ENCODE measurements at places on chromosomes 4 and X.

GRCh38 chr4:165784672-165785071 lies 88.4 kb upstream of the TLL1 start:
- DNase-seq = no peak

DNA sequence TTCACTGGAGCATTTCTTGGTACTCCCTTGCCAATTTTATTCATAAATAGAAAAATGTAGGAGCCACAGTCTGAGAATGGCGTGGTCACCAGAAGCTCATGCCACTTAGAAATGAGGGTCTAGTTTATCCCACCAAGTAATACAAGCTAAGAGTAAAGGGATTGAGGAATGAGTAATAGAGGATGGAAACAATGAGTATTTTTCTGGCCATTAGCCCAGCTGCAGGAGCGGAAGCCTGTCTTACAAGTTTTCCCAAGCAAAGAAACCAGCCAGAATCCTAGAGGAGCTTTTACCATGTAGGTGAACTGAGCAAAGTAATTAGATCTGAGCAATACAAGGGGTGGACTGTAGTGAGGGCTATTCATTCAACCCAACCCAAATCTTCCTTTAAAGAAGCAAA lies 160.7 kb upstream of the NPY2R start:
- no peak for DNase-seq

DNA sequence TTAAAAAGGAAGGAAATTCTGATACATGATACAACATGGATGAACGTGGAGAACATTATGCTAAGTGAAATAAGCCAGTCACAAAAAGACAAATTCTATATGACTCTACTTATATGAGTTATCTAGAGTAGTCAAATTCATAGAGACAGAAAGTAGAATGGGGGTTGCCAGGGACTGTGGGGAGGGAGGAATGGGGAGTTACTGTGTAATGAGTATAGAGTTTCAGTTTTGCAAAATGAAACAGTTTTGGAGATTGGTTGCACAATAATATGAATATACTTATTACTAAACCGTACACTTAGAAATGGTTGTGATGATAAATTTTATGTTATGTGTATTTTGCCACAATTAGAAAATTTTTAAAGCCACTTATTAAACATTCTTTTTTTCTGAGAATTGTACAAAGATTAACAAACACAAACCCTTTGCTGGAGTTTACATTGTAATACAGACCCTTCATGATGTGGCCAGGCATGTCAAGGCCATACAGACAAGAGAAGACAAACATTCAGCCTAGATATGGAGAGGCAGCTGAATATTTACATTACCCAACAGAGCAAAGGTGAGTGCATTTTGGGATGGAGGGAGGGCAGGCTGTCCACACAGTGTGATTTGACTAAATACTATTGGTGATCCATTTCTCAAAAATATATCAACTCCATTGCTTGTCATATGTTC lies 21.2 kb upstream of the GPC3 start:
- no peak for DNase-seq

DNA sequence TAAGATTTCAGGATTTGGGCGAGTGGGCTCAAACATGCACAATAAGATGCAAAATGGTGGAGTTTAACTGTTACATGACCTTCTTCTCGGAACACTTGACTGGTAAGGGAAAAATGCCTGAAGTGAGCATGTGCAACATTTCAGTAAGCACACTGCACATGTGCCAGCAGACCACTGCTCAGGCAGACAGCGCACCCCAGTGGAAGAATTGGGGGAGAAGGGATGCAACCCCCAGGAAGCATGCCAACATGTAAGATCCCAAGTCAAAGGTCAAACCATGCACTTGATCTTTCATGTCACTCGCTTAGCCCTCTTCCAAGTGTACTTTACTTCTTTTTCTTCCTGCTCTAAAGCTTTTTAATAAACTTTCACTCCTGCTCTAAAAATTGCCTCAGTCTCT lies 256.3 kb downstream of the CENPC start:
- no peak for DNase-seq

DNA sequence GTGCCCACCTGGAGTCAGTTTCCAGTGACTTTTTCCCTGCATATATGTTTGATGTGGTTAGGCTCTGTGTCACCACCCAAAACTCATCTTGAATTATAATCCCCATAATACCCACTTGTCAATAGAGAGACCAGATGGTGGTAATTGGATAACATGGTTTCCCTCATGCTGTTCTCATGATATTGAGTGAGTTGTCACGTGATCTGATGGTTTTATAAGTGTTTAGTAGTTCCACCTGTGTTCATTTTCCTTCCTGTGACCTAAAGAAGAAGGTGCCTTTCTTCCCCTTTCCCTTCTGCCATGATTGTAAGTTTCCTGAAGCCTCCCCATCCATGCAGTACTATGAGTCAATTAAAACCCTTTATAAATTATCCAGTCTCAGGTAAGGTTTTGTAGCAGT lies 740.9 kb downstream of the ARAP2 start:
- no peak for DNase-seq

DNA sequence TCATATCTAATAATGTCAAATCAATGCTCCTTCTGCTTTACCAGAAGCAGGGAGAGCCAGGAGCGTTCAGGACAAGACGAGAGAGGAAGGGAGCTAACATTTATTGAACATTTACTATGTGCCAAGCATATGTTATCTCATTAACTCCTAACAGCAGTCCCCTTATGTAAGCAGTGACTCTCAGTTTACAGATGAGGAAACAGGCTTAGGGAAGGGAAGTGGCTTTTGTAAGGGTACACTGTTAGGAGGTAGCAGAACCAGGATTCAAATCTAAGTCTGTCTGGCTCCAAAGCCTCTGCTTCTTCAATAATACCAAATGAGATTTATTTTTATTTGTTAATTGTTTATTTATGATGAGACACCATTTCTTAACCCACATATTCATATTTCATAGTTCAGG lies 2.6 kb upstream of the STARD8 start:
- no peak for DNase-seq

DNA sequence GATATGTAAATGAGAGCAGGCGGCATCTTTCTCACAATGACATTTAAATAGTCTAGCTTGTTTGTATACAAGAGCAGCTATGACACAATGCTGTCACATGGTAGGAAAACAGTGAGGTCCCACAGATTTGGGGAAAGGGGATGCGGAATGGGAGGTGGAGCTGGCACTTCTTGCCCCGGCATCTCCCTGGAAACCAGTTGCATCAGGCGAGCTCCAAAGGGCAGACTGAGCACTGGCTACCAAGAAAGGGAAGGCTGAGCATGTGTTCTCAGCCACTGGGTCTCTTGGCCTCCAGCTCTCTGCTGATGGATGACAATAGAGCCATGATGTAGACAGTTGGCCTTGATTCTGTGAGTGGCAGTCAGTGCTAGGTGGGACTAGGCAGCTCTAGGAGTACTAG lies 109.0 kb downstream of the UCHL1 start:
- no peak for DNase-seq

- DNase-seq = no peak
Observed at GRCh38 chrX:154986826-154987575, 35.5 kb downstream of the F8 start.

DNA sequence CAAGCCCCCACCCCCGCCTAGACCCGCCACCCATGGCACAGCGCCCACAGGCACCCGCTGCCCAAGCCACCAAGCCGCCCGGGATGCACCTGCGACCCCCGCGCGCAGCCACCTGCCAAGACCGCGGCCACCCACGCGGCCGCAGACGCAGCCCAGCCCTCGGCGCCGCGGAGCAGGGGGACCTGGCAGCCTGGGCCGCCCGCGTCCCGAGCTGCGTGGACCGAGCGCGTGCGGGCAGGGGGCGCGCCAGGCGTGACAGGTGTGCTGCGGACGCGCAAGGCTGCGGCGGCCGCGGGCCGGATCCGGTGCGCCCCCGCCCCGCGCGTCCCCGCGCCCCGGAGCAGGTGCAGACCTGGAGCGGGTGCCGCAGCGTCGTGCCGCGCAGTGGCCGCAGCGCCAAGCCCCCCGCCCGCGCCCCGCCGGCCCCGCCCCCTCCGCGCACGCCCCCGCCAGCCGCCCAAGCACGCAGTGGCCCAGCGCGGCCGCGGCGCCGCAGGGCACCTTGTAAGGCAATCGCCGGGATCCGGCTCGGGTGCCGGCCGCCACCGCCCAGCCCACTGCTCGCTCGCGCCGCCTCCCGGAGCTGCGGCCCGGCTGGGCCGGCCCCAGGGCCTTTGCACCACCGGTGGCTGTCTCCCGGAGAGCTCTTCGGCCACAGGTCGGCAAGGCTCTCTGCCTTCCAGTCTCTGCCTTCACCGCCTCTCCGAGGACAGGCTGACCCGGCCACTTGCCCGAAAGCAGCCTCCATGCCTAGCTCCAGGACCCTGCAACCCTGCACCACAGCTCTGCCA lies at the start of gene PNCK:
TSS of gene PNCK (minus strand) at position 386 of the 791 bp plus-strand sequence. CDS start 737 bp downstream, outside the sequence.
- no peak for DNase-seq

DNA sequence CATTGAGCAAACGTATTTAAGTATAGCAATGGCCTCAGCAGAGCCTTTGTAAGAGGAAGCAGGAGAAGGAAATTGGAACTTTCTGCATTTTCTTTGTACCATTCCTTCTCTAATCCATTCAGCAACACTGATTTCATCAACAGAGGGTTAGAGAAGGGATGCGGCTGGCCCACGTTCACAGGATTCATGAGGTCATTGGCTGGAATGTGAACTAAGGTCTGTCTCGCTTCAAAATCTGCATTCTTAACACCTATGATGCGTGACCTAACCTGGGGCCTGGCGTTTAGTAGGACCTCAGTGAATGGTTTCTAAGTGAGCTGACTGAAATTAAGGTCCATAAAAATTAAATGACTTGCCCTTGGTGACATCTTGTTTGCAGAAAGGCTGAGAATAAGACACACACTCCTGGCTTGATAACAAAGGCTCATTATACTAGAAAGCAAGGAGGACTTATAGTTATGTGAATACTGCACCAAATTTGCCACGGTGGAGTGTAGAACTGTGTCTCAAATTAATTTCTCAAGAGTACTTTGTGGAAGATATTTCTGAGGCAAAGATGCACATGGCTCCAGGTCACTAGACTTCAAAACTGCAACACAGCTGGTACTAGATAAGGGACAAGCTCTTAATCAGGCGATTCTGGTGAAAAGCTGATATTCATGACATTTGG lies 25.4 kb downstream of the FGFBP1 start:
- DNase-seq = no peak

GRCh38 chr4:184940500-184940899 lies 77.8 kb upstream of the HELT start:
- DNase-seq = no peak

- no peak for DNase-seq
Observed at GRCh38 chr4:61300266-61300844, 100.2 kb downstream of the ADGRL3 start.

DNA sequence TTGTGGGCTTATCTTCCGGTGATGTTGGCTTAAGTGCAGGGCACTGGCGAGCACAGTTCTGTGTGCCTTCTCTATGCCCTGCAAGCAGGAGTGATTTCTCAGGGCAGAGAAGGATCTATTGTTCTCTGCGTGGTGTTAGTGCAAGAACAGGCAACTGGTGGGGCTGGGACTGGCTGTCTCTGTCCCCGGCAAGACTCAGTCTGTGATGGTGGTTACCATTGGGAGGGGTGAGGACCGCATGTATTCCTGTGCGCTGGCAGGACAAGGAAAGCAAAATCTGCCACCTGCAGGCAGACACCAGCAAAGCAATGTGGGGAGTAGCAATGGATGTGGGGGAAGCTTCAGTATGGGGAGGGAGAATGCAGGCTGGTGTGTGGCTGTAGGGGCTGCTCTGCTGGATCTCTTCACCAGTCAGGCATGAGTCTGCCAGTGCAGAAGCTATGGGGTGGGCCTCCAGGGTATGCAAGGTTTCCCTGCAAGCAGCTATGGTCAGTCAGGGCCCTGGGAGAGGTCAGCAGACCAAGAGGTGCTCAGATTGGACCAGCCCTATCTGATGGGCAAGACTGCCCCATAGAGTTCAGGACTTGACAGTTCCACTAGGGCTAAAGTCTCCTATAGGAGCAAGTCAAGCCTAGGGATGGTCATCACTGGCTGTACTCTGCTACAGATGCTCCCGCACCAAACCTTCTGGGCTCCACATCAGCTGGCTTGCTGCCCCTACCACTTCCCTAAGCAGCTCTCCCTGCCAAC lies 16.8 kb downstream of the PF4 start:
- no peak for DNase-seq

DNA sequence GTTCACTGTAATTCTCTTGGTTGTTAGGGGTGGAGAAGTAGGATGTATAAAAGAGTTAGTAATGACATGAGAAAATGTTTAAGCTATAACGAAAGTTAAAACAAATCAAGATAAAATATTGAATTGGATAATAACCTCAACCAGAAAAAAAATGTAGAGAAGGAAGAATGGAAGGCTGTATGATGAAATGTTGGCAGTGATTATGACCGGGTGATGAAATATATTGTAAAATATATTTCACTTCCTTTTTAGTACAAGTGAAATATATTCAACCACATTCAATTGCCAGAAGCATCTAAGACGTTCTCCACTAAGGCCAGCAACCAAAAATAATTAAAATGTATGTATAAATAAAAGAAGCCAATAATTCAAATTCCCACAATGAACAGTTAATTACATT lies 309.3 kb upstream of the FGF13 start:
- DNase-seq = no peak

- DNase-seq = no peak
Observed at GRCh38 chr4:150224896-150225591, 146.8 kb downstream of the DCLK2 start.

- no peak for DNase-seq
Observed at GRCh38 chrX:48816014-48816810, 10.1 kb upstream of the ERAS start.

All from stimulated activated CD4-positive, alpha-beta T cell treated with anti-CD3 and anti-CD28 coated beads, TNF-alpha, amount 100 ng/mL, for 4 hours (primary cell).